GDM1 (cell line): ENCODE measurements at places on chromosomes 4 and X.

GRCh38 chr4:128552586-128552907, 257.0 kb upstream of the JADE1 start:
- no peak for DNase-seq

DNA sequence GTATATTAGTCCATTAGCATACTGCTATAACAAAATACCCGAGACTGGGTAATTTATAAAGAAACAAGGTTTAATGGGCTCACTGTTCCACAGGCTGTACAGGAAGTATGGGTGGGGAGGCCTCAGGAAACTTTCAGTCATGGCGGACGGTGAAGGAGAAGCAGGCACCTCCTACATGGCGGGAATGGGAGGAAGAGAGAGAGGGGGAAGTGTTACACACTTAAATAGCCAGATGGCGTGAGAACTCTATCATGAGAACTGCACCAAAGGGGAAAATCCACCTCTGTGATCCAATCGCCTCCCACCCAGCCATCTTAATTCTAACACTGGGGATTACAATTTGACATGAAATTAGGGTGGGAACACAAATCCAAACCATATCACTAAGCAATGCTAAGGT, 98.9 kb upstream of the SH3RF1 start:
- no peak for DNase-seq

DNA sequence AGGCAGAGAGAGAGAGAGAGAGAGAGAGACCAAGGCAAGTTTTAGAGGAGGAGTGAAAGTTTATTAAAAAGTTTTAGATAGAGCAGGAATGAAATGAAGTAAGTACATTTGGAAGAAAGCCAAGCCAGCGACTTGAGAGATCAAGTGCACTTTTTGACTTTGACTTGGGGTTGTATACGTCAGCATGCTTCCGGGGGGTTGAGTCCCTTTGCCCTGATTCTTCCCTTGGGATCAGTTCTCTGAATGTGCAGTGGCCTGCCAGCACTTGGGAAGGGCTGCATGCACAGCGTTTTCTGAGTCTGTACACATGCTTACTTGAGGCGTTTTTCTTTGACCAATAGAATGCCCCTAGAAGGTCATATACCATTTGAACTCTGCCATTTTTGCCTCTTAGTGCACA, 400.5 kb downstream of the PDGFC start:
- no peak for DNase-seq

DNA sequence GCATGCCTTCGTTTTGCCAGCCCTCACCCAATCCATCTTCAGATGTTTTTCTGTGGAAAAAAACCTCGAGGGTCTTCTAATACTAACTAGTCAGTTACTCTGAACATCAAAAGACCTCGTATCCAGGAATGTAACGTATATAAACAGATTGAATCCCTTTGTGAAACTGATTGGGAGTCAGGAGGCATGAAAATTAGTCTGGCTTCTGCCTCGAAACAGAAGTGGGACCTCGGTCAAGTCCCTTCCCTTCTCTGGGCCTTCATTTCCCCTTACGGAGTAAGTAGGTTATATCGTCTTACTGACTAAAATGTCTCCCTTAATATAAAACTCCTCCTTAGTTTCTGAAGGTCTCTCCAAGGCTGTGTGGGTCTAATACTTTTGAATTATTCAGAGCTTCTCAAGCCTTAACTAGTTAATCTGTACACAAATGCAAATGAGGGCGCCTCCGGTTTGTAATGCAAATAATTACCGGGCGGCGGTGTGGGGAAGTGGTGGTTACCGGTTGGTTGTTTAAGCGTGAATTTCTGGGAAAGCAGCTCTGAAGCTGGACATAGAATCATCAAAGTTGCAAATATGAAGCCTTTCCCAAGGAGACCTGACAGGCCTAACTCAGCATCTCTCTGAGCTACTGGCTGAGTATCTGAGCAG, 11.4 kb upstream of the NKRF start:
- DNase-seq, result no peak

- DNase-seq, result no peak
Observed at GRCh38 chr4:74547042-74547441, 102.1 kb downstream of the AREG start.

GRCh38 chr4:114890773-114891172, 222.6 kb downstream of the NDST4 start:
- DNase-seq, result no peak

- peak; percentile 12 for DNase-seq
Observed at GRCh38 chrX:103343105-103343504, 13.1 kb downstream of the TCEAL7 start.

- DNase-seq, result no peak
Observed at GRCh38 chrX:23548164-23548563, 119.1 kb upstream of the PRDX4 start.

GRCh38 chrX:30649859-30650258, 3.4 kb upstream of the GK start:
- DNase-seq, result no peak

- no peak for DNase-seq
Observed at GRCh38 chr4:152206185-152206584, 329.7 kb downstream of the FBXW7 start.

- no peak for DNase-seq
Observed at GRCh38 chr4:127250577-127250976, 382.2 kb upstream of the INTU start.
